ENCODE measurements at places on chromosomes 5 and 9.
A peak's percentile ranks its signal among the peaks of the same experiment; 100 is the strongest.

- DNase-seq, result no peak
Observed at GRCh38 chr9:129256959-129257713, 79.1 kb upstream of the IER5L start.

GRCh38 chr9:127058011-127058644 is 64.3 kb downstream of the ANGPTL2 start:
- peak; percentile 12 for DNase-seq

- DNase-seq, result no peak
Observed at GRCh38 chr9:135644631-135645218, 5.4 kb upstream of the GLT6D1 start.

- DNase-seq, result no peak
Observed at GRCh38 chr5:137051161-137051560, 448.0 kb downstream of the SPOCK1 start.

- DNase-seq, result no peak
Observed at GRCh38 chr9:38385896-38386295, 6.6 kb upstream of the ALDH1B1 start.

- peak; percentile 68 for DNase-seq
Observed at GRCh38 chr9:93827545-93828330, 127.4 kb downstream of the BARX1 start.

DNA sequence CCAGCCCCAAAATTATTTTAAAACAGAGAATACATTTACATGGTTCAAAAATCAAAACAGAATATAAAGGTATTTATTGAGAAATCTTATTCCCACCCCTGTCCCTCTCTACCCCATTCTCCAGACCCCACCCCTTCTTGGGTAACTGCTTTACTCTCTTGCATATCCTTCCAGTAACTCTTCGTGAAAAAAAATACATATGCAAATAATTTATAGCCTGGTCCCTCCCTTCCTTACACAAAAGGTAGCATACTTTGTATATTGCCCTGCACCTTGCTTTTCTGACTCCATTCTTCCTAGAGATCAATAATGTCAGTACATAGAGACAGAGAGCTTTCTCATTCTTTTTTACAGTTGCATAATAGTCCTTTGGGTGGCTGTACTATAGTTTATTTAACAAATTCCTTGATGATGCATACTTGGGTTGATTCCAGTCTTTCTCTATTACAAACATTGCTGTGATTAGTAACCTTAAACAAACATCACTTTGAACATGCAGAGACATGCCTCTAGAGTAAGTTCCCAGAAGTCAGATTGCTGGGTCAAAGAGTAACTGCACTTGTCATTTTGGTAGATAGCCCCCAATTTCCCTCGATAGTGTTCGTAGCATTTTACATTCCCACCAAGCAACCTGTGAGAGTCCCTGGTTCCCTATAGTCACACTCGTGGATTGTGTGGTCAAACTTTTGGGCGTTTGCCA is 47.9 kb downstream of the STOM start:
- DNase-seq, result no peak

GRCh38 chr5:36215910-36216309 is 25.8 kb downstream of the NADK2 start:
- no peak for DNase-seq

GRCh38 chr9:133334161-133334560 is 1.8 kb downstream of the SURF6 start:
- DNase-seq, result no peak

DNA sequence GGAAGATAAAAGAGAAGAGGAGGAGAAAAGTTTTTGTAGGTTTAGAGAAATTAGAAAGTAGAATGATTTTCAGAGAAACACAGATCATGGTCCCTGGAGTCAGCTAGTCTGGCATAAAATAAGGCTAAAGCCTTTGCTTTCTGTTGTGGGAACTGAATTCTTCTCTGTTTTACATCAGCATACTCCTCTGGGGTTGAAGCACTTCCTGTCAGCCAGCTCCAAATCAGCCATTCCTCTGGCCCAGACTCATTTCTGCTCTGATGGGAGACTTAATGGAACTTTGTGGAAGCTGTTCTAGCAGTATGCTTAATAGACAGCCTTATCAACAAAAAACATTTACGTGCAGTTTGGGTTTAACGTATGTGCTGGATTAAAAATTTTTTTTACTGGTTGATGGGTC is 143.2 kb downstream of the HMHB1 start:
- no peak for DNase-seq

GRCh38 chr5:53454719-53455000 is 25.8 kb upstream of the FST start:
- no peak for DNase-seq

- no peak for DNase-seq
Observed at GRCh38 chr5:163434401-163434866, 3.0 kb upstream of the CCNG1 start.

DNA sequence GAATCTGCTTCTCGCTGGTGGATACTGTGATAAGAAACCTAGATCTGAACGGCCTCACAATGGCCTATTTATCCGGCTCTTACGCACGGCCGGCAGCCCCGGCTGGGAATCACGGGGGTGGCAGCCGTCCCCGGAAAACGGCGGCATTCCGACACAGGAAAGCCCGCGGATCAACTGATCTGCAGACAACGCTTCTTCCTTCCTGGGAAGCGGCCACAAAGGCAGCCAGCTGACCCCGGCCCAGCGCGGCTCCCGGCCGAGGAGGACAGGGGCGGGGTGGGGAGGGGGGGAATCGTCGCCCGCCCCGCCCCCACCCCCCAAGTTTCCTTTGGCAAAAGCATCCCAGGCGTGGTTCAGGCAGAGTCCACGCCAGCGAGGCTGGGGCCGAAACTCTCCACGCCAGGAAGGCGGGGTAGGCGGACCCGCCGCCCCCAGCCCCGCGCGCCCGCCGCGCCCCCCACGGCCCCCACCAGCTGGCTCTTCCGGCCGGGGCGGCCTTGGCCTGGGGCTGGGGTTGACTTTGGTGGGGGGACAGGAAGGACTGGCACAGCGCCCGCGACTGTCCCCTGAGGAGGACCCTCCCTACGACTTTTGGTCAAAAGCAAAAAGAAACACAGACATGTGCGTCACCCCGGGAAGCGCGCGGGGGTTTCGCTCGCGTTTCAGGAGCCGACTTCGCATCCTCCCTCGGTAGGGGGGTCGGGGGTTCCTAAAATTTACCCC is 247.7 kb upstream of the ANKRD55 start:
- DNase-seq, result no peak

- no peak for DNase-seq
Observed at GRCh38 chr9:2180704-2181103, 165.6 kb downstream of the SMARCA2 start.

GRCh38 chr5:168301593-168302390 is 10.3 kb downstream of the WWC1 start:
- DNase-seq, result no peak

DNA sequence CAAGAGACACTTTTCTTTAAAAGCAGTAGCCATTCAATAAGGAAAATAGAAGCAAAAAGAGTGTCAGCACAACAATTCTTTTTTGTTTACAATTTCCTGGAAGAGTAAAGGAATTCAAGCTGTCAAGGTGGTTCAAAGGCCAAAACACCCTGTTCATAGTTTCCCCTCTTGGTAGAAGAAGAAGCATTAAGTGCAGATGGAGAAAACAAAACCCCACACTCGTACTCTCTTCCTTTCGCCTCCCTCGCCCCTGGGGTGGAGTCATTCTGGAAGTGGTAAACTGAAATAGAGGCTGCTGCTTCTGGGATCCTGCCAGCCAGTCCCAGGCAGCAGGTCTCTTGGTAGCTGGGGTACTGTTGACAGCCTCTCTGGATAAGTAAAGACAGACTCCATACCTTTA is 105.0 kb downstream of the ANKRD55 start:
- no peak for DNase-seq

DNA sequence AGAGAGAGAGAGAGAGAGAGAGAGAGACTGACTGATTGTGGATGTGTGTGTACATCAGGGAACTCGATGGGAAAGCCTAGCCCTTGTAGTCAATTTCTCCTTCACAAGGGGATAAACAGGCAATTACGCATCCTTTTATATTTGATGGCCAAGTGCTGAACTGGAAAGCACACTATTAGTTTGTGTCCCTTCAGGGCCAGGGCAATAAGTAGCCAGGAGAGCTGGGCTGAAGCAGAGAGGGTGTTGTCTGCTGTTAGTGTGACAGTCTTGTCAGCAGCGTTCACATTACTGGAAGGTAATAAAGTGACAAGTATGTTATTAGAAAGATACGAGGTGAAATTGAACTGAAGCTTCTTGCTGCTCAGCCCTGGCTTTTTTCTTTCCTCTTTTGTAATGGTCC is 457.7 kb downstream of the BNC2 start:
- no peak for DNase-seq

GRCh38 chr5:55852503-55852902 is 1.3 kb downstream of the IL31RA start:
- no peak for DNase-seq

DNA sequence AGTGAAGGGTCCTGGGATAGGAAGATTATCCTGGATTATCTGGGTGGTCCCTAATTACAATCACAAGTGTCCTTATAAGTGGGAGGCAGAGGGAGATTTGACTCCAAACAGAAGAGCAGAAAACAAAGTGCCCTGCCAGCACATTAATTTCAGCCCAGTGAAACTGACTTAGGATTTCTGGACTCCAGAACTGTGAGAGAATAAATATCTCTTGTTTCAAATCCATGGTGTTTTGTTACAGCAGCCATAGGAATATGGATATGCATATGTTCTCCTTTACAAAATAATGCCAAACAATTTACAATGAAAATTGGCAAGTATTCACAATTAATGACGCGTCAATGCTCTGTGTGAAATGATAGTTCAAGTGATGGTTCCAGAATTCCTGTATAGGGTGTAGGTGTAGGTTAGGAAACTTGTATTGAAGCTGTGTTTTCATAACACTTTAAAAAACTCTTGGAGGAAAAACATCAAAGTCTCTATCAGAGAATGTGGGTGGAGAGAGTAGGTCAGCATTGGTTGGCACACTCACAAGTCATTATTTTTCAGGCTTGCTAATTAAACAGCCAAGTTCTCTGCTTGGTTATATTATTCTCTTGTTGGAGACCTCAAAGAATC is 19.9 kb upstream of the PLPP1 start:
- peak; percentile 62 for DNase-seq

DNA sequence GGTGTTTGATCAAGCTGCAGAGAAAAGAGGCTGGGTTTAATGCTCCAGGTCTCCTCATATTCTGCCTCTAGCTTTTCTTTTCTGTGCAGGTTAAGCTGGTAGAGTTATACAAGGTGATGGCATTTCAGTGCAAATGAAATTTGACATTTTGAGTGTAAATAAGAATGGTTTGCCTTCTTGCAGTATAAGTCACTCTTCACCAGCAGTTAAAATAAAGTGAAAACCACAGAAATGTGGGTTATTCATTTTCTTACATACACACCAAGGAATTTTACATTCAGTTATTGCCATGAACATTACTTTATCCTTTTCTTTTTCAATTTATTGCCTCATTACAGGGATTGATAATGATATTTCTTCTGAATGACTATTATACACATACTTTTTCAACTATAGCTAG is 337.5 kb upstream of the PCSK5 start:
- DNase-seq, result no peak

DNA sequence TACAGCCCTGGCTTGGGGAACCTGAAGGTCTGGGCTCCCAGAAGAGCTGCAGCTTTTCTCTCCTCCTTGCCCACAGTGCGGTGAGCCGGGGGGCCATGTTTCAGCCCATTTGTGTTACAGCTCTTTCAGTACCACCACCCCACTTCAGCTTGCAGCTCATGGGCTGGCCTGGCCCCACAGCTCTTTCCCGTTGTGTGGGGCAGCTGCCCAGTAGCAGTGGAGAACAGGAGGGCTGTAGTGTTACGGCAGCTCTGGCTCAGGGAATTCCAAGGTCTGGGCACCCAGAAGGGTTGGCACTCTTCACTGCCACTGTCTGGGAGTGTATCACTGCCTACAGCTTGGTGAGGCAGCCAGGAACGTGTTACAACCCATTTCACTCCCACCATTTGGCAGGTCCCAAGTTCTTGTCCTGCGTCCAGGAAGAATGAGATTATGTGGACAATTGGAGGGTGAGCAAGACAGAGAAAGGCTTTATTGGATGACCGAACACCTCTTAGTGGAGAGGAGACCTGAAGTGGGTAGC is 390.5 kb downstream of the KDM4C start:
- DNase-seq, result no peak

DNA sequence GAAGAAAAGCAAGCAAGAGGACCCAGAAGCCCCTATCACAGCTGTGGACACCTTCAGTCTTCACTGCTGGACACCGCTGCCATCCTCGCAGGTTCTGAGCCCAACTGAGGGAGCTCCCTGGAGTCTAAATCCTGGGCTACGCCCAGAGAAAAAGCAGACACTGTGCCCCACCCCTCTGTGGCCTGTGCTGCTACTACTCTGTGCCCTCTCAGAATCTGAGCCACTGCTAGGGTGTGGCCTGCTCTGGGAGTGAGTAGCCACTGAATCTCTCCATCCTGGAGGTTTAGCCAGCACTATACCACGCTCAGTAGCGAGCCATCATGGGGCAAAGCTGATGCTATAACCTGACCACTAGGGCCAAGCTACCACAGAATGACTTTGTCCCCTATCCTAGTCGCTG is 338.2 kb downstream of the NPR3 start:
- no peak for DNase-seq
